Stimulated activated CD8-positive, alpha-beta memory T cell treated with anti-CD3 and anti-CD28 coated beads, Interleukin-4, amount 100 ng/mL, for 4 hours (primary cell): ENCODE measurements at places on chromosomes 1 and 21.

DNA sequence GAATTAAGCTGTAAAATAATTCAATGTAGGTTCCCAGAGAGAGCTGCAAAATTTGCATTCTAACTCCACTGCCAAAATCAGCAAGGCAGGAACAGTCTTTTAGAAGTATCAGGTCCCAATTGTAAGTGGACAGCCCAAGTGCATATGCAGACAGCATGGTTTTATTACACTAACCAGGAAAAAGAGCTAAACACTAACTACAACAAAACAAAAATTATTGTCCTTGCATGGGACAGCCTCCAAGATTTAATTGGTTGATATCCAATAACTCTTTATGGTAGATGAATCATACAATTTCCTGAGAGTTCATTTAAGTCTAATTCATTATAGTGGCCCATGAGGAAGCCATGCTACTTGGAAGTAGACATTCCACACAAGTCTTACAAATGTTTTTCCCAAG lies 154.3 kb upstream of the ZNF648 start:
- no peak for DNase-seq

- peak; percentile 10 for DNase-seq
These were observed 8.2 kb upstream of the SMCP start for GRCh38 chr1:152869808-152870419.

DNA sequence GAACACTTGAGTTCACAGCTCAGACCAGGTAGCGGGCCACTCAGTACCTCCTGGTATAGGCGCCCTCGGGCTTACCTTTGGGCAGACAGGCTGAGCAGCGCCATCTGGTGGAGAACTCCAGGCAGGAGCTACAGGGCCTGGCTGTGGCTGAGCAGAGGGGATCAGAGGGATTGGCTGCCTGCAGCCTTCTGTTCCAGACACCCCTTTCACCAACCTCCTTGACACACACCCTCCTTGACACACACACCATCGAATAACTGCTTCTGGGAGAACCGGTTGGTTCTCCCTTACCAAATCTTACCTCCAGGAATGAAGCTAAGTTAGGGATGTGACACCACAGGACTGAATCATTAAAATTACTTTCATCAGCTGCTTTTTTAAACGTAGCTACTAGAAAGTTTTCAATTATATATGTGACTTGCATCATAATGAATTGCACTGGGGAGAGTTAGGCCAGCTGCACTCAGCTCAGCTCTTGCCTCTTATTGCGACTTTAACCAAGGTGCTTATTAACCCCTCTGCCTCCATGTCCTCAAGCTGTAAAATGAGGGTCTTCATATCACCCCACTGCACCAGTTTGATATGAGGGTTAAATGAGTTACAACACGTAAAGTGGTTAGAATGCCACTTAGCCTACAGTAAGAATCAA lies 6.6 kb downstream of the LIN28A start:
- peak; percentile 80 for DNase-seq

- no peak for DNase-seq
These were observed 196.9 kb upstream of the C8B start for GRCh38 chr1:57162607-57163261.

GRCh38 chr1:194802572-194802971 lies 1616.2 kb upstream of the B3GALT2 start:
- no peak for DNase-seq

DNA sequence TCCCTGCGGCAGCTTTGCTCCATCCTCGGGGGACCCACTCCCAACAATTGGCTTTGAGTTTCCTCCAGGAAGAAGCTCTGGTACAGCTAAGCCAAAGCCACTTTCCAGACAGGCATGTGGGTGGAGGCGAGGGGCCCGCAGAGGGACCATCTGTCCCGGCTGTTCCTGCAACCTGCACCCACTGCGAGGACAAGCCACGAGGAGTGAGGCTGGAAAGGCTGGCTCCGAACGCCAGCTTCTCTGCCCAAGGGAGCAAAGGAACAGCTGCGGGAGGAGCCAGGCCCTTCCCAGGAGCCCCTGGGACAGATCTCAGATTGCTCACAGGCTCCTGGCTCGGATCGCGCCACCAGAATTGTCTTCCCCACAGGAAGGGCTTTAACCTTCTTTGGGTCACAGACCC lies 28.3 kb upstream of the PEF1 start:
- DNase-seq: no peak

DNA sequence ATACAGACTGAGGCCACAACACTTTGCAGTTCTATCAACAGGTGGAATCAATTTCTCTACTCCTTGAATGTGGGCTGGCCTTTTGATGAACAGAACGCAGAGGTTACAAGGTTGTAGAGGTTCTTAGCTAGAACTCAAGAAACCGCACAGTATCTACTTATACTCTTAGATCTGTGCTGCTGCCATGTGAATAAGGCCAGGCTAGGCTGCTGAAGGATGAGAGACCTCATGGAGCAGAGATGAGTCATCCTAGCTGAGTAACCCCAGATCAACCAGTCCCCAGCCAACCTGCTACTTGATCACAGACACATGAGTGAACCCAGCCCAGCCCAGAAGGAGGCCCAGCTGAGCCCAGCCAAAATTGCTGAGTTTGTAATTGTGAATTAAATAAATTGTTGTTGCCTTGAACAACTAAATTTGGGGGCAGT lies 35.3 kb upstream of the BCAR3 start:
- no peak for DNase-seq

GRCh38 chr1:209389975-209390374 lies 193.5 kb upstream of the CAMK1G start:
- DNase-seq: no peak

- DNase-seq: no peak
These were observed 17.1 kb downstream of the ZP4 start for GRCh38 chr1:237873487-237874211.

DNA sequence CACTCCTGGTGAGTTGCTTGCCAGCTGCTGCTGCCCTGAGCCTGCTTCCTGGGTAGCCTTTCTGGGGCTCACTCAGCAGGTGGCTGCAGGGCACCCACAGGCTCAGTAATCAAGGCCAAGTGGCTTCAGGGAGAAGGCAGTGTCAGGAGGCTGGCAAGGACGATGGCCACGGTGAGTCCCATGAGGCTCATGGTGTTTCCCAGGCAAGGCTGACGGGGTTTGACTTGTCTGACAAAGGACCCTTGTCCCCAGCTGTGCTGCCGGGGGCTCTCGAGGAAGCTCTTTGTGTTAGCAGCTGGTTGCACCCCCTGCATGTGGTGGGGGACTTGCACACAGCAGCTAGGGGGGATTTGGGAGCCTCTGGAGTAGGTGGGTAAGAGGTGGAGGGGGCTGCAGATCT lies 190.5 kb upstream of the C1orf174 start:
- no peak for DNase-seq

GRCh38 chr1:202376247-202376646 lies 27.7 kb downstream of the PPP1R12B start:
- no peak for DNase-seq

DNA sequence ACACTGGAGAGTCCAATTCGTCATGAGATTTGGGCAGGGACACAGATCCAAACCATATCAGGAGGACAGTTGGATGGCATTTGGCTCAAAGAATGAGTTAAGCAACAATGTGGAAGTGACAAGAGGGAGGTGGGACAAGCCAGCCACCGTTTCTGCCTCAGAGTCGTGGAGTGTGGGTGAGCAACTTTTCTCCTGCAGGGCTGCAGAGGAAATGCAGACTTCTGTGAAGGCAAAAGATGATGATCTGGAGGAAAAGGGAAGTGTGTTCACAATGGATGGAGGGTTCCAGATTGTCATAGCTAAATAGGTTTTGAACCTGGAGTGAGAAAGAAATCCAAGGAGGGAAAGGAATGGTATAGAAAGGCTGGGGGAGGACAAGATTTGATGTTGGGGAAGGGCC lies 16.4 kb upstream of the KANK4 start:
- DNase-seq: no peak
